ENCODE measurements at places on chromosomes 2 and 18.

DNA sequence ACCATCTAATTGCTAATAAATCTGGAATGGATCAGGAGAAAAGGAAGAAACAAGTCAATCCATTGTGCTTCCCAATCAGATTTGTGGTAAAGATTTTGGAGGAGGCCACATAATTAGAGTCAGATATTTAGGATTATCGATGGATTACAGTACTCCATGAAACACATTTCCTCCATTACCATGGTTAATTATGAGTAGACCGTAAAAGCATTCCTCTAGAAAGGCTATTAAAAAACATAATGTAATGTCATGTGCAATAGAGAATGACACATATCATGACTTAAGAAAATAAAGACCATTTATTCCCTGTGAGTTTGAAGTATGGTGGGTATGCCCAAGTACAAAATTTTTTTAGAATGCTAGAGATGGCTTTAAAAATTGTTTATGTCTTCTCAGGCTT, 96.1 kb downstream of the ITGA4 start:
- DNase-seq = no peak

GRCh38 chr18:76643996-76644395, 149.0 kb upstream of the ZNF516 start:
- DNase-seq = no peak

DNA sequence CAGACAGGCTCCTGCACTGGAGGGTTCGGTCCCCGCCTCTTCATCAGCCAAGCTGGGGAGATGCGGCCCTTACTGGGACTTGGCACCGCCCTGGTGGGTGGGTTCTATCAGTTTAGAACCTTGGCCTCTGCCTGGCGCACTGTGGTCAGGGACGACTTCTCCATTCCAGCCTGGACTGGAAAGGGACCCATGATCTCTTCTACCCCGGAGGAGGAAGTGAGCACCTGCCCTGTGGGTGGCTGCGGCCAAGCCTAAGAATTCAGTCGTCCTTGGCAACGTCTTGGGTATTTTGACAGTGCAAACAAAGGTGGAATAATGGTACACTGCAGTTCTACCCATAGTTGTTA, 106.9 kb upstream of the CD302 start:
- no peak for DNase-seq

- no peak for DNase-seq
Observed at GRCh38 chr18:486929-487740, 13.4 kb downstream of the COLEC12 start.

DNA sequence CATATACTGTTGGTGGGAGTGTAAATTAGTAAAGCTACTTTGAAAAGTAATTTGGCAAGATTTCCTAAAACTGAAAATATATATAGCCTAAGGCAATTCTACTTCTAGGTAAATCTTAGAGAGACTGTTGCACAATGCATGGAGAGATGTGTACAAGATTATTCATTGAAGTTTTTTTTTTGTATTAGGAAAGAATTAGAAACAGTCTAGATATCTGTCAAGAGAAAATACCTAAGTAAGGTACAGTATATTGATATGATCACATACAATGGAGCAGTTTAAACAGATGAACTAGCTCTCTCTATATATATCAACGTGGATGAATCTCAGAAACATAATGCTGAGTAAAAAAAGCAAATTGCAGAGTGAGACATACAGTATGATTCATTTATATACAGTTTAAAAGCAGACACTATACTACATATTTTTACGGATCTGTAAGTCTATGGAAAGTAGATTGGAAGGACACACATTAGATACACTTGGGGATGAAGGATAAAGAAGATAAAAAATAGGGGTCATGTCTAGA, 59.3 kb upstream of the ACVR1 start:
- DNase-seq = no peak

DNA sequence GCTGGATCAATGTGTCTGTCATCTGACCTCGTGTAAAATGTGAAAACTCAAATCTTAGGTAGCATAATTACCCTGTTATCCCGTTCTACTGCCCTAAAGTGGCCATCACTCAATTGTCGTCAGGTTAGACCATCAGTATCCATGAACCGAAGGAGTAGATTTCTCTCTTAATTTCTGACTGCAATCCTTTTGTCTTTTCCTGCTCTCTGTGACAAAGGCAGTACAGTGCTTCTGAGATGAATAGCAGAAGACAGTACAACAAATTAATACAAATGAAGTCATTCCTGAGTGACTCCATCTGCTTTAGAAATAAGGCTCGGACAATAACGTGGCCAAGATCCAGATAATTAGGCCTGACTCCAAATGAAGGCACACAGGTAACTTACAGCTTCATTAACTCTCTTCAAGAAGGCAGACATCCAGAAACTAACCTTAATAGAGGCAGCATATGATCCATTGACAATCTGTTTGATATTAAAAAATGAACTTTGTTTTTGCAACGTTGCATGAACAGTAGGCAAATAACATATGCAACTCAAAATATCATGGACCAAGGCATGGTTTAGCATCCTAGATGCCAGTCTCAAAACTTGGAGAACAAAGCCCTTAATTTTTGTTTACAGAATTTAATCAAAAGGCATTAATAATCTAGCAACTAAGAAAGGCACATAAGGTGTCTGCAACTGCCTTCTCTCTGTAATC, 96.7 kb upstream of the CDH20 start:
- no peak for DNase-seq

GRCh38 chr2:127293748-127294562, at the start of gene ERCC3:
TSS of gene ERCC3 (minus strand) at chr2:127294144. CDS start at chr2:127294081, 63 bp downstream.
- DNase-seq = peak; percentile 59

DNA sequence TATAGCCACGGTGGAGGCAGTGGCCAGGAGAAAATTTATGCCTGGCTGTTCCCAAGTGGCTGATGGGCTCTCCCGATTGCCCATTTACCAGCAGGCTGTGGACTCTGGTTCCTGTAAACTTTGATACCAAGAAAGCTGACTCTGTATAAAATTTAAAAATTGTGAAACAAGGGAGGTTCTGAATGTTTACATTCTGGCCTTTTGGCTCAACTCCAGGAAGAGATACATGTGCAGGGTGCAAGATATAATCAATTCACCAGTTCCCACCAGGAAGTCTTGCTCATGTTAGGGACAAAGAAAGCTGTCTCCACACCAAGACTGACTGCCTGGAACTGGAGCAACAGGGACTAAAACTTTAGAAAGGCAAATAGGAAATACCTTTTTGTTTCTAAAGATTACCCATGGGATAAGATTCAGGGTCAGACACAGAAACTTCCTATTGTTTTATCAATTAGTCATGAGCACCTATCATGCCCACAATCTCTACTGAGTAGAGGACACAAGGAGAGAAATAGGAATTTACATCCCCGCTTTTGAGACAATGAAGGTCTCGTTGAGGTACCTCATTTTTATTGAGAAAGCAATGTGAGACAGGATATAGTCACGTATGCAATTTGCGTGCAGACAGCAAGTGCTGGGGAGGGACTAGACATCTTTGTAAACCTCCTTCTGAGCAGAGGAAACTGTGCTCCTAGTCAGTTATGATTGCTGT, 123.5 kb downstream of the LIPG start:
- DNase-seq = no peak

DNA sequence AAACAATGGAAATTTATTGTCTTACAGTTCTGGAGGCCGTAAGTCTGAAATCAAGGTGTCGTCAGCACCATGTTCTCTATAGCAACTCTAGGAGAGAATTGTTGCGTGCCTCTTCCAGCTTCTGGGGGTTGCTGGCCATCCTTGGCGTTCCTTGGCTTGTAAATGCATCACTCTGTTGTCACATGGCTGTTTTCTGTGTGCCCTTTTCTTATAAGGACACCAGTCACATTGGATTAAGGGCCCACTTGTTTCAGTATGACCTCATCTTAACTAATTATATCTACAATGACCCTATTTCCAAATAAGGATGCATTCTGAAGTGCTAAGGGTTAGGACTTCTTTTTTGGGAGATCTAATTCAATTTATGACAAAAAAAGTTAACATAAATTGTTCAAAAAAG, 1.4 kb upstream of the PLEK start:
- no peak for DNase-seq

- DNase-seq = no peak
Observed at GRCh38 chr2:31886700-31887099, 124.1 kb downstream of the MEMO1 start.

DNA sequence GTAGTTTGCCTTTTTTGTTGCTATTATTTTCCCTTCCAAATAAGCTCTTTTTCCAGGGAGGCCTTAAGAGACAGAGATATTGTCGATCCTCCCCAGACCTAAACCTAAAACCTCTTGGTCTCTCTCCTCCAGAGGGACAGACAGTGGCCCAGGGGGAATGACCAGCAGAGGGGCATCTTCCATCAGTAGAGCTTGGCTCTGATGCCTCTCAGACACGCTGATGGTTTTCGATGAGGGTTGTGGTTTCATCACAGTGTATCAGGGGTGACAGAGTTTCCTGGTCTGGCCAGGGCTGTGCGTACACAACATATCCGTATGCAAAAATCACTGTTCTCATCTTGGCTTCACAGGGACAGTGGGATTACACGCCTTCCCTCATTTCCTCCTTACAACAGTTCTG, 68.6 kb downstream of the GATA6 start:
- no peak for DNase-seq

- no peak for DNase-seq
Observed at GRCh38 chr2:174812037-174812436, 47.8 kb upstream of the CHRNA1 start.

- peak; percentile 85 for DNase-seq
Observed at GRCh38 chr18:3526421-3527354, 76.7 kb downstream of the TGIF1 start.

- no peak for DNase-seq
Observed at GRCh38 chr2:68812251-68812650, 58.9 kb downstream of the BMP10 start.

GRCh38 chr2:51413726-51414125, 381.8 kb upstream of the NRXN1 start:
- no peak for DNase-seq

Data from NCI-H446 treated with DMSO at 0.1 percent for 48 hours (cell line).